Stimulated activated CD8-positive, alpha-beta memory T cell treated with anti-CD3 and anti-CD28 coated beads, Interleukin-12 subunit alpha, Interleukin-12 subunit beta, amount 100 ng/mL, for 1 hour (primary cell): ENCODE measurements at places on chromosomes 5 and 9.

DNA sequence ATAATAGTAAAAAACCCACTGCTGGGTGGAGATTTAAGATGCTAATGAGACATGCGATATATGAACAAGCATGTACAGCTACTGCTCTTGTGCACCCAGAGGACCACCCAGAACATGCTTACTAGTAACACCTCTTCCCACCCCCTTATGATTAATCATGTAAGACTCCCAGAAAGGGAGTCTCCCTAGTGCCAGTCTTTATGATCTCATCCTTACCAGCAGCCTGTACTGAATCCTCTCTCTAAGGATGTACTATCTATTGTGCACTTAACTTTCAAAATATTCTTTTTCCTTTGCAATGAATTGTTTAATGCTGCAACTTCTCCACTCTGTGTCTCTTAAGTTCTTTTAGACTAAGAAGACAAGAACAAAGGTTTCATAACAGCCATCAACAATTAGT lies 9.1 kb upstream of the MAT2B start:
- DNase-seq: no peak

DNA sequence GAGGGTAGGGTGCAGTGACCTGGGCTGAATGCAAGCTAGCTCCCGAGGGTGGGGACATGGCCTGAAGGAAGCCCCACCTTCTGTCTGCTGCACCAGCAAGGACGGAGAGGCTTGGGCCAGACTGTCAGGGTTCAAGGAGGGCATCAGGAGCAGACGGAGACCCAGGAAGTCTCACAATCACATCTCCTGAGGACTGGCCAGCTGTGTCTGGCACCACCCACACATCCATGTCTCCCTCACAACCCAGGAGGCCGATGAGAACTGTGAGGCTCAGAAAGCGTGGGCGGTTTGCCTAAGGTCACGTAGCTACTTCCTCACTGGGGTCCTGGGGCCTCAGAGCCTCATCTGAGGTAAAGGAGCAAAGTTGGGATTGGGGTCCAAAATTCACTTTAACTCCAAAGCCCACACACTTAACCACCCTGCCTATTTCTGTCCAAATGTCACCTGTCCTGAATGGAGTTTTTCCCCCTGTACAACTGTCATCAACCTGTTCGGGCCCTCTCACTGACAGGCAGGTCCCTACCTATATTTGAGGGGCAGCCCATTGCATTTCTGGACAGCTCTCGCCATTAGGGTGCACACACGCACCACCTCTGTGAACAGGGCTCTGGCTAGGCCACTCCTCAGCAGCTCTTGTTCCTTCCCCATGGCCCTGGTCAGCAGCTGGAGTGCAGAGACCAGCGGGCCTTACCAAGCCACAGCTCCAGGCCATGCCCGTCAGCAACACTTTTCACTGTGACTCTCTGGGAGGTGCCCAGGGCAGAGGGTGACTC lies 3.4 kb downstream of the IL13 start:
- no peak for DNase-seq

DNA sequence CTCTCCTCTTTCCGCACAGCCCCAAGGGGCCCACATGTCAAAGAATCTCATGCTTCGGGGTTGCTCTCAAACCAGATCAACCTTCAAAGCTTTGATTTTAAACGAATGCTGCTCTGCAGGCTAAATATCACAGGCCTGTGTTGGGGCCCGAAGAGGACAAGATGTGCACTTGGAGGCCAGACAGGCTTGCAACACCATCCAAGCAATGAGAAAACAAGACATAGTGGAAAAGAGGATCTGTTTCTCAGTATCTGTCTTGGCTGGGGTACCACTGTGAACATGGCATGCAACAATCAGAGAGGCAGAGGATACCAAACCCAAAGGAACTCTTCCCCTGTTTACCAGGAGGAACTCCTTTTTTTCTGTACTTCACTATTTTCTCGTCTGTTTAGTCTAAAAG lies 321.8 kb downstream of the SLIT3 start:
- no peak for DNase-seq

DNA sequence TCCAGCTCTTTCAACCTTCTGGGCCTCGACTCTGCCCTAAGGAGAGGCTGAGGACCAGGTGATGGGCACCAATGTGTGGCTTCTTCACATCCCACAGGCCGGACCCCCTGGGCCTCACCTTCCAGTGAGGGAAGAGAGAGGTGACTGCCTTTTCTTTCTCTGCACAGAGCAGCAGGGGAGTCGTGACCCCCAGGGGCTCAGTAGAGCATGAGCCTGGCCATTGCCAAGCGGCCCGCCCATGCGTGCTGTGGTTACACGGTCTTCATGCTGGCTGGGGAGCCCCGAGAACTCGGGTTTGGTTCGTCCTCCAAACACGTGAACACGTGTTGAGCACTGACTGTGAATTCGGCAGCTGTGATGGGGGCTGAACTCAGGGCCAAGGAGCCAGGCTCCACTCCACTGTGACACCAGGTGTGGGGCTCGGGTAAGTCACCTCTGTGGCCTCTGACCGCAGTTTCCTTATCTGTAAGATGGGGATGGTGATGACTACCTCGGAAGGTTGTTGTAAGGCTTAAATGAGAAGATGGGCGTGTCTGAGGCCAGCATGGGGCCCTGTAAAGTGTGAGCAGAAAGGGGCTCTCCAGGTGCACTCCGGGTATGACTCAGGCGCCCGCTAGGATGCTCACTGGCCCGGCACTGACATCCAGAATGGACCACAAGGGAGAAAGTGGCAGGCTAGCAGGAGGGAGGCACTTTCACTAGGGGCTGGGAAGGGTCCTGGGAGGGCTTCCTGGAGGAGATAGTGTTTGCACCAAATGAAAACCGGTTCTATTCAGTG lies 13.4 kb upstream of the GRHPR start:
- peak; percentile 45 for DNase-seq

DNA sequence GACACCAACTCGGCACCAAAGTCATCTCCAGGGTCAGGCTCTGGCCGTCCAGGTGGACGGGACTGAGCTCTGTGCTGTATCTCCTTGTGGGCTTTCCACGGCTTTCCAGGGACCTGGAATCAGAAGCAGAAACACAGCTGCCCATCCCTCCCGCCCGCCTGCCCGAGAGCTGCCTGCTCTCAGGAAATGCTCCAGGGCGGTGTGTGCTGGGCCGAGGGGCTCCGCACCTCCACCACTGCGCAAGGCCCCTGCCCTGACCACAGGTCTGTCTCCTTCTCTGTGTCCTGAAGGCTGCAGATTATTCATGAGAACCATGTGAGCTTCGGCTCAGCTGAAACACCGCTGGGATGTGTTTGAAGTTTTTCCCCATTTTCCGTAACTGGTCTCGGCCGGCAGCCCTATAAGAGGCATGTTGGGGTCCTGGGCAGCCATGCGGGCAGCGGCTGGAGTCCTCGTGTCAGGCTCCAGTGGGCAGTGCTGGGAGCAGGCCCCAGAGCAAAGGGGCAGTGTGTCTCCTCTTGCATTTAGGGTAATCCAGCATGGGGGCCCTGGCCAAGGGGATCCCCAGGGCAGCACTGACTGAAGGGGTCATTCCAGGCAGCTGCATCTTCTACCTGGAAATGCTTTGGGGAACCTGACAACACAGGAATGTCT lies 22.8 kb downstream of the NKD2 start:
- no peak for DNase-seq
